ENCODE measurements at places on chromosomes 6 and 20. TPM values are rescaled to one million over a fixed set of nuclear protein-coding genes. Genes with fewer than 3 reads are reported as not detected.

- DNase-seq = no peak
- no peak overlapping the region for H3K27ac ChIP-seq
- H3K4me3 ChIP-seq = no peak overlapping the region
- no peaks in the 10 kb centered on the region for H3K36me3 ChIP-seq
Observed at GRCh38 chr6:155154158-155154830, 109.5 kb upstream of the CLDN20 start.

NOL7 gene
- 62.9 TPM for total RNA-seq

GRCh38 chr20:9015984-9016324 lies 52.9 kb upstream of the PLCB4 start:
- no peaks in the 10 kb centered on the region for H3K36me3 ChIP-seq
- H3K4me3 ChIP-seq = no peak overlapping the region
- no peak overlapping the region for H3K27ac ChIP-seq
- H3K4me1 ChIP-seq = no peaks in the 10 kb centered on the region
- no peak for DNase-seq

DNA sequence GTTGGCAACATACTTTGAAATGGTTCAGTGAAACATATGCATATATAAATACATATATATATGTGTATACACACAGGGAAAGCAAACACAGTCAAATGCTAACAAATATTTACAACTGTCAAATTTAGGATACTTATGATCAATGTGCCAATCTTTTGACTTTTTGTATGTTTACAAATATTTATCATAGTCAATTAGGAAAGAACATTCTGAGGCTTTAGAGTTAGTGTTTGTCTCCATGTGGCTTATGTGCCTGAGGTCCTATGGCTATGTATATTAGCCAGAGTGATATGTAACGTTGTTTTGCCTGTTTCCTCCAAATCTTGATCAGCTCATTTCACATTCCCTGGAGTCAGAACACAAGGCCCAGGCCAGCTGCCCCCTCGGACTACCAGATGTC lies 126.5 kb upstream of the MAN1A1 start:
- H3K27me3 ChIP-seq = no peaks in the 10 kb centered on the region
- no peaks in the 10 kb centered on the region for H3K4me1 ChIP-seq

DNA sequence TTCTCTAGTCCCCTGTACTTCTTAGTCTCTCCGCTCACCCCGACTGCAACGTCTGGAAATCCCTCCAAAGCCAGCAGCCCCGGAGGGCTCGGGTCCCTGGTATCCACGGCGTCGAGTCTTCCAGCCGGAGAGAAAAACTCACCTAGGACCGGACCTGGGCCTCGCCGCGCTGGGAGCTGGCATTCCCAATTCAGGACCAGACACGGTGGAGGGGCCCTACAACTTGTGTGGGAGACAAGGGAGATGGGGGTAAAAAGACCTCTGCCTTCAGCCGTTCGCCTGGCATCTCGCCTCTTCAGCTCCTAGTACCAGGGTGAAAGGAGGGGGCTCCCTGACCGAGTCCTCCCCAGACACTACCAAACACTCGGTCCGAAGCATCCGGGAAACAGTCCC lies 64.3 kb downstream of the GPX5 start:
- H3K4me3 ChIP-seq = no peak overlapping the region
- peaks cover 3% of the 10 kb centered on the region for H3K27me3 ChIP-seq
- no peak for DNase-seq
- H3K27ac ChIP-seq = no peak overlapping the region

DNA sequence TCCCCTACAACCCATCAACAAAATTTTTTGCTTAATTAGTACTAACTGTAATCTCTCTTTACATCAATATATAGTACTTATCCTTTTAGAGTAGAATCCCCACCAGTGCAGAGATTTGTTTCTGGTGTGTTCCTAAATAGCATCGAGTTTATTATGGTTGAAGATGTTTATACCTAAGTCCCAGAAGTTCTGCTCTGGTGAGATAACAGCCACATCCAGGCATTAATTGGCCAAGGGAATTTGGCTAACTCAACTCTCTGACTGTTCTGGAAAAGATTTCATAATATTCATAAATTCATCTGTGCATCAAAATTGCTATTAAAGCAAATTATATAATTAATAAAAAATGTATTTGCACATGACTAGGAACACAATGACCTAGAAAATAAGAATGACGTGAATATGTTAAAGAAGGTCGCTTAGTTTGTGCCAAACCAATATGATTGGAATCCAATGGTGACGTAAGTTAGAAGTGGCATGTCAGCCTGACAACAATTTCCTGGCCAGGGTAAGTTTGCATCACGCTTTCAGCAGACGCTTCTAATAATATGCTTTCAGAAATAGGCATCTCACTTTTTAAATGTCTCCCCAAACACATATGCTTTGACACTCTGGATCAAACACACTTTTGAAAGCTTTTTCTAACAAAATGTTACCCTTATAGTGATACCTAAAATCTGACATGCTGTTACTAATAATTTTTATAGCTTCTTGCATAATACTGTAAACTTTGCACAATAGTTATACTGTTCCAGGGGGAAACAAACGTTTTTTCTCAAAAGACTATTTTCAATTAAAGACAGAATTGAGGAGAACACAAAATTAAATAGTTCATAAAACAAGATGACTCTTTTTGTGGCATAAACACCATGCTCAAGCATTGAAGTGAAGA lies 236.7 kb downstream of the TENT5A start:
- H3K27me3 ChIP-seq = no peaks in the 10 kb centered on the region
- no peak for DNase-seq
- no peak overlapping the region for H3K27ac ChIP-seq

DNA sequence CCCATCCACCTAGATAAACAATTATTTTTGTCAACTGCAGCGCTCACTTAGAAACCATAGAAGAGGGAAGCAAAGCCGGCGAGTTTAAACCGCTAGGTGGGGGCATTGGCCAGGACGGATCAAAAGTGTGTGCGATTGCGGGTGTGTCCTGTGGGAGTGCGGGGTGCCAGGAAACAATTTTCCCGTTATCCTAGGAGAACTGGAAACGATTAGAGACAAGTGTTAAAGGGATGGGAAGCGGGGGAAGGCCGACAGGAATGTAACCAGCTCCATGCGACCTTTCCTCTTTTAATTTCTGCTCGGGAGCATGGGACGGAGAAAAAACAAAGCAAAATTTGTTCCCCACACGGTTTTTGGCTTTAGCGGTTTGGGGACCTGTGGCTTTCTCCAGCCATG lies 2.8 kb upstream of the HTR1B start:
- H3K36me3 ChIP-seq = no peaks in the 10 kb centered on the region
- peak; percentile 45 for DNase-seq
- H3K4me3 ChIP-seq = no peak overlapping the region
- H3K27ac ChIP-seq = no peak overlapping the region
- peaks cover 4% of the 10 kb centered on the region for H3K27me3 ChIP-seq

DNA sequence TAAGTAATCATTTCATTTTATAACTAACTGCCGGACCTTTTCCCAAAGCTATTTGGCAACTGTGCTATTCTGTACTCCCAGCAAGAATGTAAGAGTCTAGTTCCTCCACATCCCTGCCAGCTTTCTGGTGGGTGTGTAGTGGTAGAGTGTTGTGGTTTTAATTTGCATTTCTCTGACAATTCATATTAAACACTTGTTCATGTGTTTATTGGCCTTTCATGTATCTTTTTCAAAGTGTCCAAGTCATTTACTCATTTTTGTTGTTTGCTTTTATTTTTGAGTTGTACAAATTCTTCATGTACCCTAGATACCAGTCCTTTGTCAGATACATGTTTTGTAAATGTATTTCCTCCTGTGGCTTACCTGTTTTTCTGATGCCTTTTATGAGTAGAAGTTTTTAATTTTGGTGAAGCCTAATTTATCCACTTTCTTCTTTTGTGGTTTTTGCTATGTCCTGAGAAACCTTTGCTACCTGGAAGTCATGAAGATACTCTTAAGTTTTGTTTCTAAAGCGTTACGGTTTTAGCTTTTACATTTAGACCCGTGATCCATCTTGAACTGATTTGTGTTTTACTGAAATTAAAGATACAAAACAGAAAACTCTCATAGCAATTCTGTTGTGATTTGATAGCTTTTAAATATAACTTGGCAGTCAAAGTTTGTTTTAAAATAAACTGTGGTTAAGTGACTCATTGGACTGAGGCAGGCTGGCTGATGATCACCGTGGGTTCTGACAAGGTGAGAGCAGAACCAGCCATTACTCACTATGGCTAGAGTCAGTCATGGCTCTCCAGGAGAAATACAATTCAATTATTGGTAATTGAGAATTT lies 8.0 kb downstream of the MYLIP start:
- H3K4me3 ChIP-seq = no peak overlapping the region
- H3K4me1 ChIP-seq = peaks cover 88% of the 10 kb centered on the region
- no peaks in the 10 kb centered on the region for H3K36me3 ChIP-seq

- H3K4me1 ChIP-seq = no peaks in the 10 kb centered on the region
- H3K4me3 ChIP-seq = no peak overlapping the region
- no peaks in the 10 kb centered on the region for H3K36me3 ChIP-seq
- H3K27ac ChIP-seq = no peak overlapping the region
- no peaks in the 10 kb centered on the region for H3K27me3 ChIP-seq
Observed at GRCh38 chr20:18832546-18833200, 19.1 kb downstream of the SCP2D1 start.

DNA sequence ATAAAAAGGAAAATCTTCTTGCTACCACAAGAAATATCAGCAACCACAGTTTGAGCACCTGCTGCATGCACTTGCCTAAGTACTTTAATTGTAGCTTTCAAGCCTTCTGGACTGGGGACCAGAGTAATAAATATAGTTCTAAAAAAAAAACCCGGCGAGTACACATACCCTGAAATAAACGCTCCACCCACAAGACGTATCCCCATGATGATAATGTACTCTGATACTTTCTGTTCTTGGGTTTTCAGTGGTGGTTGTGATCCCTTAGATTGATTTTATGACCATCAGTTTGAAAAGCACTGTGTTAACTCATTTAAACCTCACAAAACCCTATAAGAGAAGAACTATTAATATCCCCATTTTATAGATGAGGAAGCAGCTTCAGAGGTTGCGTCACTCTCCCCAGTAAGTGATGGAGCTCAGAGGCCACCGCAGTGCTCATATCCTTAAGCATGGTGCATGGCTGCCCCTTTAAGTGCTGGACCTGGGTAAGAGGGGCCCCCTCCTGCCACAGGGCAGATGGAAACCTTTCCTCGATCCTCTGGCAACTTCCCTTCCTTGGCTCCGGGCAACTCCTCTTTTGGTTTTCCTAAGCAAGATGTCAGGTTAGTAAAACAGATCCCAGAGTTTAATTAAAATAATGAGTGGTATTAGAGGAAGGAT lies 67.3 kb downstream of the KCNB1 start:
- H3K36me3 ChIP-seq = no peaks in the 10 kb centered on the region
- no peak overlapping the region for H3K27ac ChIP-seq
- H3K4me1 ChIP-seq = no peaks in the 10 kb centered on the region
- DNase-seq = no peak
- no peaks in the 10 kb centered on the region for H3K27me3 ChIP-seq

- H3K4me3 ChIP-seq = no peak overlapping the region
- H3K27me3 ChIP-seq = no peaks in the 10 kb centered on the region
- H3K36me3 ChIP-seq = peaks cover 25% of the 10 kb centered on the region
Observed at GRCh38 chr20:36549942-36550789, 8.8 kb downstream of the MYL9 start.

DNA sequence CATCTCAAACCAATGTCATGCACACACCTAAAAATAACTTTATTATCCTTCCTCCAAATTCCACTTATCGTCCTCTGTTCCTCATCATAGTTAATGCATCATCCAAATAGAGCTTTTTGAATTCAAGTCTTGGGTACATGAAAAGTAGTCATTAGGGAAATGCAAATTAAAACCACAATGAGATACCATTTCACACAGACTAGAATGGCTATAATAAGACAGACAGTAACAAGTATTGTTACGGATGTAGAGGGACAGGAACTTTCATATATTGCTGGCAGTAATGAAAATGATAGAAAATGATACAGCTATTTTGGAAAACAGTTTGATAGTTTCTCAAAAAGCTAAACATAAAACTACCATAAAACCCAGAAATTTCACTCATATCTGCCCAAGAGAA lies 59.1 kb downstream of the FHL5 start:
- no peaks in the 10 kb centered on the region for H3K4me1 ChIP-seq
- no peaks in the 10 kb centered on the region for H3K36me3 ChIP-seq
- DNase-seq = no peak
- H3K27ac ChIP-seq = no peak overlapping the region
- no peak overlapping the region for H3K4me3 ChIP-seq

DNA sequence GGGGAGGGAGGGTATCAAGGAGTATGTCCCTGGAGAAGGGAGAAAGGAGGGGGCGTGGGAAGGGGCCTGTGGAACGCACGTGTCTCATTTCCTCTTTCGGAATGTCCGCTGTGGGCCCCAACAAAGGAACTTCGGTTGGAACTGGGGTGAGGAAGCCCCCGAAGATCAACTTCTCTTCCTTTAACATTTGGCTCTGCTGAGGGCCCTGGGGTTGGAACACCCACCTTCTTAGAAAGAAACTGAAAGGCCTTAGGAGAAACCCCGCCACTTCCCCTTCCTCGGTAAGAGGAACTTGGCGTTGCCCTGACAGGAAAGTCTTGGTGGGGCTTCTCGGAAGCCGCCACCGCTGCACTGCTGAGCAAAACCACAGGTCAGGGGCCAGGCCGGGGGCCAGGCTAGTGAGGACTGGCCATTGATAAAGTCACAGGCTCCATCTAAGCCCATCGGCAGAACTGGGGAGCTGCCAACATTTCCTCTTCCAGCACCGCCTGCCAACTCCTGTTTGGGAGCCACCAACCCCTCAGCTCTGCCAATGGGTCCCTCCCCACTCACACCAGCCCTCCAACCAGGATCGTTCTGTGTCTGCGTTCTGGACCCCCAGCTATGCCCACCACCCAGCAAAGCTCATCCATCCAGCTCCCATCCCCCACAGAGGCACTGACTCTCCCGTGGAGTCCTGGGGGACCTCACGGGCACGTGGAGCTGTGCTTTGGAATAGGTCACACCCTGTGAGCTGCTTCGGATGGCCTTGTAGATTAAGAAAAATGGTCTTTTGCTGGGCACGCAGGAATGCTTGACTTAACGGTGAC lies 44.8 kb downstream of the FGD2 start:
- no peak overlapping the region for H3K27ac ChIP-seq
- no peak overlapping the region for H3K4me3 ChIP-seq
- peak; percentile 22 for DNase-seq
- H3K4me1 ChIP-seq = peaks cover 21% of the 10 kb centered on the region

Data from thyroid gland (tissue), 4 donors.